CD4-positive, alpha-beta T cell (primary cell): ENCODE measurements at places on chromosomes 3 and 15.

GRCh38 chr15:64990168-64990470 is 405 bp upstream of the SPG21 start:
- no peak for DNase-seq

- no peak for DNase-seq
These were observed 4.1 kb downstream of the GAP43 start for GRCh38 chr3:115627180-115628074.

DNA sequence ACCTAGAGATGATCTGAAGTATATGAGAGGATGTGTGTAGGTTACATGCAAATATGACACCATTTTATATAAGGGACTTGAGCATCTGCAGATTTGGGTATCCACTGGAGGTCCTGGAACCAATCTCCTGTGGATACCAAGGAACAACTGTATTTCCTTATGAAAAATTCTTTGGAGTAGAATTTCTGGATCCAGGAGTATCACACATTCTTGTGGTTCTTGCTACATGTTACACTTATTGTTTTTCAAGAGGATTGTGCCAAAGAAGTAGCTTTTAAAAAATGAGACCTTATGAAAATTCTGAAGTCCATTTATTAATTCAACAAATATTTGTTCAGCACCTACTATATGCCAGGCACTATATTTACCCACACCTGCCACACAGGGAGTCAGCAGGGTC is 15.7 kb upstream of the TBC1D23 start:
- DNase-seq: no peak

DNA sequence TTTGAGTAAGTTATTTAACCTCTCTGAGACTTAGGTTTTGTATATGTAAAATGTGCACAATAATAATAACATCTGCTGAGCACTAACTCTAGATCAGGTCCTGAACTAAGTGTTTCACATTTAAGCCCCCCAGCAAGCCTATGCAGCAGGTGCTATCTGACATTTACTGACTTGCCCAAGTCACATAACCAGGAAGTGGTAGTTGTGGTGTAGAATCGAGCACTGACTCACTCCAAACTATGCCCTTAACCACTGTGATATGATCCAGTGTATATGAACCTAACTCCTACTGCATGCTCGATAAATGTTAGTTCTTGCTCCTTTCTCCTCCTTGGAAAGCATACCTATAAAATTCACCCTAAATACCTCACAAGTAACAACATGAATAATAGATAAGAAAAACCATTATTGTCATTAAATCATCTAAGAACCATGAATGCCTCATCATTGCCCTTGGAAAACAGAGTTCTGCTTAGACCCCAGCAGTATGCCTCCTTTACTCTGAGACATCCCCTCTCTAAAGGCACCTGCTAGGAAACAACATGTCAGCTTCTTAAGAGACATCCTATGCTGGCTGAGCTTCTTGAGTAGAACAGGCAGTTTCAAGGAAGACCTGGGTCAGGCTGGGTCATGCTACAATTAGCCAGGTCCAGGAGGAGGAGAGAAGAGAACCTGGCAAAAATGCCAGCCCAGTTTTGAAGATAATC is 3.0 kb upstream of the SHC4 start:
- DNase-seq: no peak

GRCh38 chr3:161289174-161289573 is 68.1 kb downstream of the NMD3 start:
- DNase-seq: no peak

- DNase-seq: no peak
These were observed 24.5 kb upstream of the SLC7A14 start for GRCh38 chr3:170610321-170610884.

- peak; percentile 24 for DNase-seq
These were observed 54.4 kb upstream of the EHHADH start for GRCh38 chr3:185308126-185308754.

DNA sequence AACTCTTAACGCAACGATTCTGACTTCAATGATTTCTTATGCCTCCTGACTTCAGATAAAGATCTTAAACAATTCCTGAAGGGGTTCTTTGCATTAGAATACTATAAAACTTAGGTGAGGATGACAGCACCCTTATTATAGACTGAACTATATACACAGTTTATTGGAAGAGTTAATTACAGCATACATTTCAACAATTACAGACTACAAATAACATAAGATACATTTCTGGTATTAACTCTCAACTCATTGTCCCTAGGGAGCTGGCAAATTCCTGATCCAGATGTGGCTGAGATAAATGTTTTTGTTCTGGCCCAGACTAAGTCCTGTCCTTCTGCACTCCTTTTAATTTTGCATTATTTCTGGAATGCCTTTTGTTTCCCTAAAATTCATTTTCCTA is 155.5 kb upstream of the TMC3 start:
- DNase-seq: no peak

DNA sequence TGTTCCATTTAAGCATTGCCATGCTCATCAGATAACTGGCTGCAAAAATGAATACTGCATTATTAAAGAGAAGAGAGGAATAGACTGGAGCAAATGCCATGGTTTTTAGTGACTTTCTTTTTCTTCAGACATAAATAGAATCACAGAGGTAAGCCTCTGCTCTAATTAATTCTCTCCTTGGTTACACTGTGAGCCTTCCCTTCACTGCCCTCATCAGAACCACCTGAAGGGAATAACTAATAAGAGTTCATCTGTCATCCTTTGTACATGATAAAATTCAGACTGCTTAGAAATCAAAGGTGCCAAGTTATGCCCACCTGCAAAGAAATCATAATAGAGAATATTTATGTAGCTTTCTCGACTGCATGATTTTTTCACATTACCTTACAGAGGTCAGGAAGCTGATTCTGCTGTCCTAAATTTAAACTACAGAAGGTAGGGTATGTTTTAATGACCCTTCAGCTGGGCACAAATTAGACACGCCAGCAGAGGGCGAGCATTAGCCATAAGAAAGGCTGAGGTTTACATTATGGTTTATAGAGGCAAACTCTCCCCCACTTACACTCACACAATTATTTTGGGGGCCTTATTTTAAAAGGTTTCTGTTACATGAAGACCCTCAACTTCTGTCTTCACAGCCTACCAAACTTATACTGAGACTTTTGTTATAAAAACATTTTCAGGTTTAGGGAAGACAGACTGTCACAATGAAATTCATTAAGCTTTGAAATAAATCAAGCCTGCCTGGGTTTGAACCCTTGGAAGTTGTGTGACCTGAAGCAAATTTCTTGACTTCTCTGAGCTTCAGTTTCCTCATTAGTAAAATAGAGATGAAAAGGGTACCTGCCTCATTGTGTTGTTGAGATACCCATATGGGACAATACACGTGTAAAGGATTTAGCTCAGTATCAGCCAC is 15.3 kb upstream of the UNC13C start:
- DNase-seq: peak; percentile 2

- no peak for DNase-seq
These were observed 6.9 kb downstream of the GLYCTK start for GRCh38 chr3:52294320-52295150.

DNA sequence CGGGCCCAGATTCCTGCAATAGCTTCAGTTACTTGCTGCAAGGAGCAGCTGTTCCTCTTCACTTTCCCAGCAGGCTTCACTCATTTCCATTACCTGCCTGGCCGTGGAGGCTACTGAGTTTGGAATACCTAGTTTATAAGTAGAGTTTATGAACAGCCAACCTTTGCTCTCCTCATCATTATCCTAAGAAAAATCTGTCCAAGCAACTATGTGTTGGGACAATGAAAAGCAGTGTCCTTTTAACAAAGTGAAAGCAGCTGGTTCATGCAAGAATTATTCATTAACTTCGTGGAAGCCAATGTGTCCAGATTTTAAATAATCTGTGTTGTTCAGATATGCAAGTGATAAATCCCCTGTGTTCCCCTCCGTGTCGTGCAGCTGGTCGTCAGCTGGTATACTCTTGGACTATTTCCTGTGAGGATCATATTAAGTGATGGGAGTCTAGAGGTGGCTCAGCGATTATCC is 39.3 kb upstream of the SSR3 start:
- no peak for DNase-seq

DNA sequence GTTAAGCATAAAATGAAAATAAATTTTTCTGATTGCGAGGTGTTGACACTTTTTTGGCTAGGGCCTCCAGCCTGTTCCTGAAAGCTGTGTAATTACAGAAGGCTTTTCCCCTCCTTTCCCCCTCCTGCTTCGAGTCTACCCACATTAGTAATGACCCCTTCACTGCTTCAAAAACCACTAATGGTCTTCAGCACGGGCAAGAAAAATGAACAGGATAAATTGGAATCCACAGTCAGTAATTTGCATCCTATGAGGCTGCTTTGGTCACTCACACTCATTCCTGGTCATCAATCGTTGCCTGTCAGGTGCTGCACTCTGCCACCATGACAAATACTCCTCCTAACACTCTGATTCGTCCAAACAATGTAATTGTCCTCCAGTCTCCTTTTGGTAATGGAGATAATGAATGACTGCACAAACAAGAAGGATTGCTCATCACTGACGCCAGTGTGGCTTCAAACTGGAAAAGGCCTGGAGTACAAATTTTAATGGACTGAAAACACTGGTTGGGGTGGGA is 148.6 kb downstream of the MEIS2 start:
- no peak for DNase-seq

- DNase-seq: peak; percentile 26
These were observed 5.8 kb downstream of the HEXA start for GRCh38 chr15:72369964-72370363.

- no peak for DNase-seq
These were observed 61.2 kb downstream of the ITGA11 start for GRCh38 chr15:68370768-68371151.

GRCh38 chr15:89648106-89649012 is 6.9 kb downstream of the KIF7 start:
- DNase-seq: no peak

DNA sequence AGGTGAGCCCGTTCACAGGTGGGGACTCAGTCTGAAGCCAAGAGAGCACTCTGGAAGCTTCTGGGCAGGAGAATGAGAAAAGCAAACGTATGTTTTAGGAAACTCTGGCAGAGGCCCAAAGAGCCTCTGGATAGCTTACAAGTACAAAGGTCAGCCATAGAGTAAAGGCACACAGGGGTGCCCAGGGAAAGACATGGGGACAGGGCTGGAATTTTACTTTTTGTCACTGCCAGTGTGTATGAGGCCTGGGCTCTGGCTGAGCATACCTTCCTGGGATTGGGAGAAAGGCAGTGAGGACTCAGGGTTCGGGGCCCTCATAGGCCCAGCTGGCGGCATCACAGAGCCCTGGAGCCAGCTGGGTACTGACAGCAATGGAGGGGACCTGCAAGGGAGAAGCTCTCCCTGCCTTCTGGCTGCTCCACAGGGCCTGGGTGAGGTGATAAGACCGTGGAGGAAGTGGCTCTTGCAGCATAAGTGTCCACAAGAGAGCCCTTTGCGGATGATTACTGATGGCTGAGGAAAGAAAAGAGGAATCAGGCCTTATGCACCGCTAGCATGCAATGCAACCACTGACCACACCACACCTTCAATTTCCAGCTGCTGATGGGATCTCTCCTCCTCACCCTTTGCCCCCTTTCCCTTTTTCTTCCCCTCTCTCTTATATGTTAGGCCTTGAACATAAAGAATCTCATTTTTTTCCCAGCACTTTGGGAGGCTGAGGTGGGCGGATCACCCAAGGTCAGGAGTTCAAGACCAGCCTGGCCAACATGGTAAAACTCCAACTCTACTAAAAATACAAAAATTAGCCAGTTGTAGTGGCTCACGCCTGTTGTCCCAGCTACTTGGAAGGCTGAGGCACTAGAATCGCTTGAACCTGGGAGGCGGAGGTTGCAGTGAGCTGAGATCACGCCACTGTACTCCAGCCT is 25.1 kb upstream of the BCL2L10 start:
- DNase-seq: no peak

GRCh38 chr3:8282541-8283165 is 219.0 kb upstream of the LMCD1 start:
- DNase-seq: no peak

DNA sequence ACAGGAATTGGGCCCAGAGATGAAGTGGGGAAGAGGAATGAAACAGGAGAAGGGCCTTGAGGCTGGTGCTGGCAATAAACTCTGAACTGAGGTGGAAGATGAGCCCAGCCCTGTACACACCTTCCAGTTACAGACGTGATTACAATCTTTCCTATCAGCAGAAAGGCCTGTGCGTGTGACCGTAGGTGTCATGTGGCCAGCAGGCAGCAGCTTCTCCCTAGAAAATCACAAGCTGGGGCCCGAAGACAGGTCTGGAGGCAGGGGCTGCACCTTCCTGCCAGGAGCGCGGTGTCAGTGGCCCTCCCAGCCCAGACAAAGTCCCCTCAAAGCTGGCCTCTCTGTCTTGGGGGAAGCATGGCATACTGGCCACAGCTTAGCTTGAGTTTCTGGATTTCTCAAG is 16.7 kb upstream of the PIGZ start:
- DNase-seq: no peak

GRCh38 chr15:89848970-89849292 is 34.3 kb upstream of the ANPEP start:
- no peak for DNase-seq

- DNase-seq: no peak
These were observed 195.2 kb upstream of the MCTP2 start for GRCh38 chr15:94036156-94036555.

- no peak for DNase-seq
These were observed 856.9 kb downstream of the EPHA3 start for GRCh38 chr3:89964347-89964746.

GRCh38 chr3:51549311-51549710 is 10.8 kb downstream of the RAD54L2 start:
- no peak for DNase-seq

DNA sequence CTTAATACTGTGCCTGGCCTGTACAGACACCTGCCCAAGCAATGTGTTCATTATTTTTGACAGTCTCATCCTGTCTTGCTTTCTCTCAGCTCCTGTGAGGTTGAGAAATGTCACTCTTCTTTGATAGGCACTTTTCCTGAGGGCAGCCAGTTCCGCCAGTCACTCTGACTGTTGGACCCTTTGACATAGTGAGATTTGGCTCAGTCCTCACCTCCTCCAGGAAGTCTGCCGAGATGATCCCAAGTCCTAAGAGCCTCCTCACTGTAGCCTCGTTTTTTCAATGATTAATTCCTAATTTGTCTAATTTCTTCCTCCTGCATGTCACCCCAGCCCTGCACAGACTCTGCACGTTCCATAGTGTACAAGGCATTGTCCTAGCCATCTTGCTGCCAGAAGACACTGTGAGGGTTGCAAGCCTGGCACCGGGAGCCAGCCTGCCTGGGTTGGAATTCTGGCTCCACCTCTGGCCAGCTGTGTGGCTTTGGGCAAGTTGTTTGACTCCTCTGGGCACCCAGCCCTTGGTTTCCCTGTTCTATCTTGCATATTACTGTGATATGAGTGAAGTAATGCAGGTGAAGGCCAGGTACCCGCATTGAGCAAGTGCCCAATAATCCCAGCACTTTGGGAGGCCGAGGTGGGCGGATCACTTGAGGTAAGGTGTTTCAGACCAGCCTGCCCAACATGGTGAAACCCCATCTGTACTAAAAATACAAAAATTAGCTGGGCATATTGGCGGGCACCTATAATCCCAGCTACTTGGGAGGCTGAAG is 24.3 kb downstream of the RPLP1 start:
- no peak for DNase-seq
